CD4-positive, alpha-beta memory T cell (primary cell): ENCODE measurements at places on chromosomes 4 and X. TPM values are rescaled to one million over a fixed set of nuclear protein-coding genes. Genes with fewer than 3 reads are reported as not detected.

Gene COX7B2
- not detected for polyA plus RNA-seq

Gene ARAF
- 97.2 TPM for polyA plus RNA-seq

Gene CD99L2
- polyA plus RNA-seq = 13.5 TPM

Gene CYBB
- 0.94 TPM for polyA plus RNA-seq

Gene FGB
- not detected for polyA plus RNA-seq

Gene FAM9C
- polyA plus RNA-seq = not detected

Gene MAGEA2
- polyA plus RNA-seq = not detected

Gene INTU
- 0.37 TPM for polyA plus RNA-seq

Gene MAEA
- polyA plus RNA-seq = 70.9 TPM

Gene ADAMTS3
- not detected for polyA plus RNA-seq

Gene MXRA5
- not detected for polyA plus RNA-seq

Gene FATE1
- not detected for polyA plus RNA-seq

Gene KDR
- not detected for polyA plus RNA-seq

Gene PDK3
- 43.3 TPM for polyA plus RNA-seq

Gene PNMA3
- 0.42 TPM for polyA plus RNA-seq
